ENCODE measurements at places on chromosomes 2 and 18. TPM values are rescaled to one million over a fixed set of nuclear protein-coding genes. Genes with fewer than 3 reads are reported as not detected.

ACAA2 gene
- total RNA-seq: 46.9 TPM

ANTXR1 gene
- 74.6 TPM for total RNA-seq

GAD1 gene
- not detected for total RNA-seq

CLEC4F gene
- total RNA-seq: 0.63 TPM

RGPD4 gene
- total RNA-seq: not detected

COLEC11 gene
- total RNA-seq: 19.1 TPM

CAPN13 gene
- total RNA-seq: not detected

- no peaks in the 10 kb centered on the region for H3K27me3 ChIP-seq
- no peak overlapping the region for H3K27ac ChIP-seq
- H3K36me3 ChIP-seq: no peaks in the 10 kb centered on the region
- peaks cover 5% of the 10 kb centered on the region for H3K4me1 ChIP-seq
- H3K4me3 ChIP-seq: no peak overlapping the region
- DNase-seq: no peak
These were observed 2.3 kb upstream of the PLEK start for GRCh38 chr2:68362749-68363148.

DNA sequence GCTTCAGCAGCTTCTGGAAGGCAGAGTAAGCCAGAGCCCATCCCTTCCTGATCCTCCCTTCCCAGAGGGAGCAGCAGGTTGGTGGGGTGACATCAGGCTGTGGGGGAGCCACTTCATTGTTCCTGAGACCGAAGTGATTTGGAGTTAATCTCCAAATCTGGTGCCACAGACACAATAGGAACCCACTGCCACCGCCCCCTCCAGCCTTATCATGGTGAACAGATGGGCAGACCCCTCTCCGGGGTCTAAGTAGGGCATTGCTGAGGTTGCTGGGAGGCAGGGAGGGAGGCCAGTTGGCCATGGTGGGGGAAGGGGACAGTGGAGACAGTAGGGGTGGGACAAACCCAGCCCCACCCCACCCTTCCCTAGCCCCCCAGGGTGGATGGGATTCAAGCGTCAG, 25.6 kb upstream of the SLC35F6 start:
- no peak overlapping the region for H3K27ac ChIP-seq
- peaks cover 11% of the 10 kb centered on the region for H3K4me1 ChIP-seq
- no peak for DNase-seq
- H3K4me3 ChIP-seq: no peak overlapping the region

- H3K27me3 ChIP-seq: no peaks in the 10 kb centered on the region
- no peaks in the 10 kb centered on the region for H3K36me3 ChIP-seq
- H3K4me3 ChIP-seq: no peak overlapping the region
- no peak overlapping the region for H3K27ac ChIP-seq
- H3K4me1 ChIP-seq: no peaks in the 10 kb centered on the region
These were observed 138.0 kb upstream of the ASB18 start for GRCh38 chr2:236402033-236402790.

DNA sequence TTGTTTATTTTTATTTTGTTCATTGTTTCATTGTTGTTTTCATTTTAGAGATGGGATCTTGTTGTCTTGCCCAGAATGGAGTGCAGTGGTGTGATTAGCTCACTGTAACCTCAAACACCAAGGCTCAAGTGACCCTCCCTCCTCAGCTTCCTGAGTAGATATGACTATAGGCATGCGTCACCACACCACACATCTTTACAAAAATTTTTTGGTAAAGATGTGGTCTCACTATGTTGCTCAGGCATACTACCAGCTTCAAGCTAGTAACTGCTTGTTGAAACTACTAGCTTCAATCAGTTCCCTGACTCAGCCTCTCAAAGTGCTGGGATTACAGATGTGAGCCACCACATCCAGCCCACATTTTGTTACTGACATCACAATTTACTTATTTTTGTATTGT, 14.8 kb downstream of the FAM237A start:
- H3K36me3 ChIP-seq: no peaks in the 10 kb centered on the region
- no peak overlapping the region for H3K4me3 ChIP-seq
- DNase-seq: no peak
- H3K27me3 ChIP-seq: no peaks in the 10 kb centered on the region
- H3K4me1 ChIP-seq: no peaks in the 10 kb centered on the region

DNA sequence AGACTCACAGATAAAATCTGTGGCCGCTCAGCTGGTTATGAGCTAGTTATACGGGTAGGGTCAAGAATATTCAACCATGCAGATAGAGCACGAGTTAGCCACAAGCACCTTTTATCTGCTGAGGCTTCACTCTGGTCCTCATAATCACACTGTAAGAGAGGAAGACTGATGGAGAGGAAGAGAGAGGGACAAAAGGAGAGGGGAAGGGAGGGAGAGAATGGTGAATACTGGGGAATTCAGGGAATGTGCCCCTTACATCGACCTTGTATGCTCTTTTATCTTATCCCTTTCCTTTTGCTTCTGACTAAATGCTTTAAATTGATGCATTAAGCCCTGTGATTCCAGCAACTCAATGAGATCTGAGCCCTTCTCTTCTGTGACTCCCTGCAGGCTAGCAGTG, 333.1 kb downstream of the DSEL start:
- no peak overlapping the region for H3K4me3 ChIP-seq
- no peaks in the 10 kb centered on the region for H3K4me1 ChIP-seq
- DNase-seq: no peak
- H3K27me3 ChIP-seq: peaks cover 6% of the 10 kb centered on the region
- H3K36me3 ChIP-seq: no peaks in the 10 kb centered on the region
- no peak overlapping the region for H3K27ac ChIP-seq

GRCh38 chr2:168156661-168157060, 90.7 kb downstream of the STK39 start:
- H3K4me1 ChIP-seq: peaks cover 32% of the 10 kb centered on the region
- H3K4me3 ChIP-seq: no peak overlapping the region
- no peaks in the 10 kb centered on the region for H3K27me3 ChIP-seq
- peak; percentile 53 for DNase-seq

DNA sequence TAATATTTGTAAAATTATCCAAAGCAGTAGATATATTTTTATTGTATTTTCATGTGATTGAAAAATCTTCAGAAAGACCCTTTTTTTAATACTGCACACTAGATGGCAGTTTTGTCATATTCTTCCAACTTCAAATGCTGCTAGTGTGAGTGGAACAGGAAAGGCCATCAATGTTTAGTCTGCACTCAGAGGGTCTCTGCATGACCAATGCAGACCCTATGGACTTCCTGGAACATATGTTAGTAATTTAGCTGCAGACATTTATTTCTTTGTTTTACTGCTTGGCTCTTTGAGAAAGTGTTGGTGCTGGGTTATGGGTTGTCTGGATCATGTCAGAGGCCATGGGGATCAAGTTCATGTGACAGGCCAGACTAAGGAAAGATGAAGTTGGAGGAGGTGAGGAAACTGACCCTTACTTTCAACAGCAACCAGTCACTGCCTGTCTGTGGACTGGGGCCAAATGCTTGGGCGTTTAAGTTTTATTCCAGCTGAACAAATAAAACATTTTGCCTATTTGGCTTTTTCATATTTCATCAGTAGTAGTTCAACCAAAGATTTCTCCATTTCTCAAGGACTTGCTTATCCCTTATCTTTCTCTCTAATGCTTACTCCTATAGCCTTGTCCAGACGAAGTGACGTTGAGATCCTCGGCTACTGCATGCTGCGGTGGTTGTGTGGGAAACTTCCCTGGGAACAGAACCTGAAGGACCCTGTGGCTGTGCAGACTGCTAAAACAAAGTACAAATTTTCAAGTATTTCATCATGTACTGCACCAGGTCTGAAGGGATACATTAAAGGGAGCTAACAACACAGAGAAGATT, 84.8 kb downstream of the VRK2 start:
- no peaks in the 10 kb centered on the region for H3K27me3 ChIP-seq
- peaks cover 3% of the 10 kb centered on the region for H3K36me3 ChIP-seq
- H3K4me1 ChIP-seq: peaks cover 7% of the 10 kb centered on the region
- no peak for DNase-seq
- no peak overlapping the region for H3K27ac ChIP-seq
- H3K4me3 ChIP-seq: no peak overlapping the region

DNA sequence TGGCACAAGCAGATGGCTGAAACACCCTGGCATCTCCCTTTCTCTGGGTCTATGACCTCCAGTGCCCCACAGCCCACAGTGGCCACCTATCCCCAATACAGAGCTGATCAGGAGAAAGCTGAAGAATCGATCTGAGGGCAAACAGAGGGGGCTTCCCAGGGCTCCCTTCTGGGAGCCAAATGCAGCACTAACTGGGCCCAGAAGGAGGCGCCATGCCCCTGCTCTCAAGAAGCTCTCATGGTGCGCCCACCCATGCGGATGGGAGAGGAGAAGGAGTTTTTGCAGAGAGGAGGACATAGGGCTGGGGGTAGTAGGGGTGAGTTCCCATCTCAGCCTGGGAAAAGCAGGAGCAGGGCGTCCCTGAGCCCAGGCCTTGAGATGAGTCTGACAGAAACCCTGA, 787.3 kb upstream of the RAB6C start:
- H3K27ac ChIP-seq: no peak overlapping the region
- no peaks in the 10 kb centered on the region for H3K4me1 ChIP-seq
- no peak for DNase-seq

GRCh38 chr2:158539176-158540005, 82.6 kb downstream of the PKP4 start:
- no peaks in the 10 kb centered on the region for H3K27me3 ChIP-seq
- H3K36me3 ChIP-seq: no peaks in the 10 kb centered on the region
- H3K4me1 ChIP-seq: peaks cover 23% of the 10 kb centered on the region
- DNase-seq: no peak

GRCh38 chr2:38113981-38114708, 38.2 kb upstream of the CYP1B1 start:
- no peak overlapping the region for H3K27ac ChIP-seq
- no peaks in the 10 kb centered on the region for H3K27me3 ChIP-seq
- no peak overlapping the region for H3K4me3 ChIP-seq
- no peaks in the 10 kb centered on the region for H3K36me3 ChIP-seq
- peaks cover 18% of the 10 kb centered on the region for H3K4me1 ChIP-seq

DNA sequence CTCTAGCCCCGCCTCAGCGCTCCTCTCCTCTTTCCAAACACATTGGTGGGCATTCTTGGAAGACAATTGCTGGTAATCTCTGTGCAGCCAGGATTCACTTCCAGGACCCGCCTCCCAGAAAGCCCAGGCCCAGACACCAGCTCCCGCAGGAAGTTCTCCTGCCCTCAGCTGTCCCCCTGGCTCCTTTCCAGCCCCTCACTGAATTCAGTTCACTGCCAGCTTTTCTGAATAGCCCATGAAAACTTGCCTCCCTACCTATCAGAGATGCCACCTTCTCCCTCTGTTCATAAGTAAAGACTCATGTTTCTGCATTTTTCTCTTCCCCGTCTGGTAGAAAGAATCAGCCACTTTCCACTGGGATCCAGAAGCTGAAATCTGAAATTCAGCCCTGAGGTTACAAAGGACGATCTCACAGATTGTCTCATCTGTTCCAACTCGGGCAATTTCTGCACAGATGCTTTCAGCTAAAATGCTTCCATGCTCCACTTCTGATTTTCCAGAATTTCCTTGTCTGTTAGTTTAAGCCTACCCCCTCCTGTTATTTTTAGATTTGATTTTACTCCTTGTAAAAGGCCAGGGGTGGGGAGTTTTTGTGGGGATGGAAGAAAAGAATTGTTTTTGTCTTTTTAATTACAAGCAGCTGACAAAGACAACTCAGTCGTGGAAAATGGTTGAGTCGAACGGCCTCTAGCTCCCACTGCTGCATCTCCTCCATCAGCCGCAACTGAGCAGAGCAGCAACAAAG, 98.1 kb downstream of the SP3 start:
- no peak overlapping the region for H3K27ac ChIP-seq
- no peaks in the 10 kb centered on the region for H3K4me1 ChIP-seq
- no peak overlapping the region for H3K4me3 ChIP-seq

DNA sequence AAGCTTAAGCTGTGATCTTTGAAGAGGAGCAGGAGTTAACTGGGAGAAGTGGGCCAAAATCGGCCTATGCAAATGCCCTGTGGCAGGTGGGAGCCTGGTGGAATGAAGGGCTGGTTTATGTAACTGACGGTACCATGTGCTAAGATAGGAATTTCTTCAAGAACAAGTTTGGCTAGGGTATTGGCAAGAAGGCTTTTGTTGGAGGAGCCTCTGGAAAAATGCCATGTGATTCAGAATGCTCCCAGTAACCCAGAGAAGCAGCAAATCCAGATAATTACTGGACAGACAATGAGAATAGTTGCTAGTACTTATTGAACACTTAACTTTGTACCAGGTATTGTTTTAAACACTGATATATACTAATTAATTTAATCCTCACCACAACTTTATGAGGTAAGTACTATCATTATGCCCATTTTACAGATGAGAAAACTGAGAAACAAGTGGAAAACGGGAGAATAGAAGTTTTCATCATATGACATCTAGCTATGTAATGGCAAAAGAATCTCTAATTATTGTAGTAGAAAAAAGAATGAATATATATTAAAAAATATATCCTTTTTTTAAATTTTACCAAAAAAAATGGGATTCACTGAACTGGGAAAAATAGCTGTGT, 9.1 kb upstream of the FAM124B start:
- no peaks in the 10 kb centered on the region for H3K27me3 ChIP-seq
- no peak overlapping the region for H3K4me3 ChIP-seq
- no peak overlapping the region for H3K27ac ChIP-seq
- DNase-seq: no peak
- H3K4me1 ChIP-seq: no peaks in the 10 kb centered on the region

- no peak for DNase-seq
- H3K27me3 ChIP-seq: no peaks in the 10 kb centered on the region
- no peak overlapping the region for H3K4me3 ChIP-seq
- H3K27ac ChIP-seq: no peak overlapping the region
- H3K36me3 ChIP-seq: no peaks in the 10 kb centered on the region
These were observed 142.5 kb downstream of the FMNL2 start for GRCh38 chr2:152477347-152478092.

- no peaks in the 10 kb centered on the region for H3K36me3 ChIP-seq
- no peak overlapping the region for H3K4me3 ChIP-seq
- no peaks in the 10 kb centered on the region for H3K4me1 ChIP-seq
- no peaks in the 10 kb centered on the region for H3K27me3 ChIP-seq
These were observed 138.2 kb downstream of the ASXL3 start for GRCh38 chr18:33716061-33716683.

DNA sequence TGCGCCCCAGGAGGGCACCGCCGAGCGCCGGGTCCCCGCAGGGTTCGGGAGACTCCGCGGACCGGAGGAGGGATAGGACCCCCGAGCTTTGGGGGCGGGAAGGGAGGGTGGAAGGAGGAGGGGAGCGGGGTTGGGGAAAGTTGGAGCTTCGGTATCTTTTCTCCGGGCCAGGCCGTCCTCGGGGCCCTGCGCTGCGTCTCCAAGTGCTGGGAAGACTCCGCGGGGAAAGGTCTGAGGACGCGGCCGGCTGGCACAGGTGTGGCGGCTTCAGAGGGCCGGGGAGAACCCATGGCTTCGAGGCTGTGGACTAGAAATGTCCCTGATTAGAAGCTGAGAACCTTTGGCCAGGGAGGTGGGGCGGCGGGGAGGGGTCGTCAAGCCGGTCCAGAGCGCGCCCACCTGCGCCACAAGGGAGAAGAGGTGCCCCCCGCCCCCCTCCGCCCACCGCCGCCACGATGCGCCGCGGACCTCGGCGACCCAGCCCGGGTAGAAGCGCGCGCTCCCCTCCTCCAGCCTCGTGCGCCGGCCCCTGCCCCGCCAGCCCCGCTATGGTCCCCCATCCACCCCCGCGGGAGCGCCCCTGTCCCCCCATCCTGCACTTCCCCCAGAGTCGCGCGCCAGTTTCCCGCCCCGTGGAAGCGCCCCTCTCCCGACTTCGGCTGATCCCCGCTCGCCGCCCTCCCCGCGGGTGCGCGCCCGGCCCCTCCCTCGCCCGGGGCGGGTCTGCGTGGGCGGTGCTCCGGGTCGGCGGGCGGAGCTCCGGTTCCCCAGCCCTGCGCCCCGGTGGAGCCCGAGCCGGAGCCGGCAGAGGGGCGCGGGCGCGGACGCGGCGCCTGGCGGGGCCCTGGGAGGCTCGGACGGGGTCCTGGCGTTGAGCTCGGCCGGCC, at the start of gene SNTG2:
TSS of gene SNTG2 (plus strand) at position 770 of the 887 bp plus-strand sequence. CDS start 148 bp downstream, outside the sequence.
- H3K4me3 ChIP-seq: peak within 1 kb of the TSS; percentile 58
- peaks cover 15% of the 10 kb centered on the region for H3K27me3 ChIP-seq
- H3K27ac ChIP-seq: peak within 1 kb of the TSS; percentile 51
- H3K36me3 ChIP-seq: no peaks in the 10 kb centered on the region
- H3K4me1 ChIP-seq: peaks cover 15% of the 10 kb centered on the region

Data from esophagus muscularis mucosa (tissue), 4 donors.